ENCODE measurements at places on chromosomes 5 and 9.

- DNase-seq = no peak
Observed at GRCh38 chr9:17217272-17217671, 82.4 kb downstream of the CNTLN start.

GRCh38 chr5:127153031-127153430 is 79.7 kb upstream of the C5orf63 start:
- no peak for DNase-seq

- no peak for DNase-seq
Observed at GRCh38 chr5:83562791-83563557, 91.4 kb downstream of the VCAN start.

DNA sequence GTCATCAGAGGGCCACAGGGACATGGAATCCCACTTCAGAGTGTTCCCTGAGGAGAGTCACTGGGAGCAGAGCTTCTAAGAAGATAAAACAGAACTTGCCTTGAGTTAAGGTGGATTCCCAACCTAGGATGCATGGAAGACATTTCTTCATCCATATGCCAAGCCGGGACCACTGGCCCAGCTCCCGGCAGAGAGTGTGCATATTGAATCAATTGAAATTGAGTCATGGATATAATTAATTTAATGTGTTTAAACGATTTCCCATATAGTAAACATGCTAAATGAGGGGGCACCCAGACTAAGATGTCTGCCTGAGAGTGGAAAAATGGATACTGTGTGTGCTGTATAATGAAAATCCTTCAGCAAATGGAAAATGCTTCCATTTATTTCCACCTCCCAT is 194.4 kb upstream of the TBC1D2 start:
- no peak for DNase-seq

DNA sequence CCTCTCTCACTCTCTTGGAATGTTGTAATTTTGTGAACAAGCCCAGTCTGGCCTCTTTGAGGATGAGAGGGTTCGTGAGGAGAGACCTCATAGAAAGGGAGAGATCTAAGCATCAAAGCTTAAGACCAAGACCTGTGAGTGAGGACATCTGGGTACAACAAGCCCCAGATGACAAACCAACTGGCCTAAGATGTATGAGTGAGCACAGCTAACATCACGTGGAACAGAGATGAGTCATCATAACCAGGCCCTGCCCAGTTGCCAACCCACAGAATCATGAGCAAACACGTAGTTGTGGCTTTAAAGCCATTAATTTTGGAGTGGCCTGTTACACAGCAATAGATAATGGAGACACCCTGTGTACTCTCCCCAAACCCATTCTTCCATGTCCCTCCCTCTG is 439.1 kb upstream of the KIF2A start:
- DNase-seq = peak; percentile 10

- no peak for DNase-seq
Observed at GRCh38 chr5:3265131-3265885, 330.3 kb upstream of the IRX1 start.

DNA sequence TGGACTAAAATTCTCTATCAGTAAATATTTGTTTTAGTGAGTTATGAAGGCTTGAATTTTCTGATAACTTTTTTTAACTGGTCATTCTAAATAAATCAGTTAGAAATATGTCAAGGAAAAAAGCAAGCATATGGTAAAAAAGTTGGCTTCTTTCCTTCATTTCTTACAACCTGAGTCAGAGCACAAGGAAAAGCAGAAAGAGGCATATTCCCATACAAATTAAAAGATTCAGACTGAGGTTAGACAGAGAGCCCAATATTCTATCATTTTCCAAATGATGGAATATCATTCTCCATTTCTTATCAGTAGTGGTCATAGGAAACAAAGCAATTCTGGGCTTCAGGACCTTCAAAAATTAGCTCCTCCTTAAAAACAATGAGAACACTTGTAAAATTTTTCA is 732.1 kb downstream of the MAT2B start:
- no peak for DNase-seq

- DNase-seq = no peak
Observed at GRCh38 chr9:94533601-94534000, 21.3 kb upstream of the PCAT7 start.

- no peak for DNase-seq
Observed at GRCh38 chr9:127262602-127263001, 2.0 kb upstream of the GARNL3 start.

DNA sequence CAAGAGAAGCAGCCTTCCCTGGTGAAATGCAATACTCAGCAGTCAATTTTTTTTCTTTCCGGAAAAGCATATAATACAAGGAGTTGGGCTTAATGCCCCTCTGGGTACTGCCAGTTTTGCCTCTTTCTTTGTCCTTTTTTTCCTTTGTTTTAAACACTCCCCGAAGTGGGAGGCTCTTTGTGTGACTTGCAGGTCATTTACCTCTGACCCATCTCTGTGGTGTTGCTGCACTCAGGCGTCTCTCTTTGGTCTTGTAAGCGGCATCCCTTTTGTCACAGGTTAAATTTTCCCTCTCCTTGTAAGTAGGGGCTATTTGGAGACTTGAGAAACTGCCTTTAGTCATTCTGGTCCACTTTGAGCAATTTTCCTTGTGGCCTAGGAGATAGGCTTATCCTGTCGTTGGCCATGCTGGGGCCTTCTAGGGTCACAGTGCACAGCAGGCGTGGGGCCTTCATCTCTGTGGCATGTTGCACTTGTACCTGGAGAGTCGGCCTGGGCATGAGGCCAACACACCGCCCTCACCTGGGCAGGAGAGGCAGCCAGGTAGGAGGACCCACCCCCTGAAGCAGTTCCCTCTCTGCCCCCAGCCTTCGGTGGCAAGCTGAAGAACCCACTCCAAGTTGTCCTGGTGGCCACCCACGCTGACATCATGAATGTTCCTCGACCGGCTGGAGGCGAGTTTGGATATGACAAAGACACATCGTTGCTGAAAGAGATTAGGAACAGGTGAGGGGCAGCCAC is 27.7 kb upstream of the CTSL start:
- DNase-seq = no peak

DNA sequence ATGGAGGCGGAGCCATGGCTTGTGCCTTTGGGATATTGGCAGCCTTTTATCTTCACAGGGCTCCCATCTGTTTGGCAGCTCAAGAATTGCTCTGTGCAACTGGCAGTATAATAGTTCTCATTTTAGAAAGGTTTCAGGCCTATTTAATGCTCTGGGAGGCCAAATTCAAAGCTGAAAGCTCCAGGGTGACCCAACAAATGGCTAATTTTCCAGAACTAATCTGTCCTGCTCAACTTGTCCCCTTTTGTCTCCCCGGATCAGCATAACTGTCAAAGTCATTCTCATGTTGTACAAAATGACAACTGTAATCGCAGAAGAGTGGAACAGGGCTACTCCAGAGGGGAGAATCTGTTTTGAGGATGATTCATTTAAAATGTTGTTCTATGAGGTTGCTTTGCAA is 52.6 kb upstream of the CXCL14 start:
- no peak for DNase-seq

DNA sequence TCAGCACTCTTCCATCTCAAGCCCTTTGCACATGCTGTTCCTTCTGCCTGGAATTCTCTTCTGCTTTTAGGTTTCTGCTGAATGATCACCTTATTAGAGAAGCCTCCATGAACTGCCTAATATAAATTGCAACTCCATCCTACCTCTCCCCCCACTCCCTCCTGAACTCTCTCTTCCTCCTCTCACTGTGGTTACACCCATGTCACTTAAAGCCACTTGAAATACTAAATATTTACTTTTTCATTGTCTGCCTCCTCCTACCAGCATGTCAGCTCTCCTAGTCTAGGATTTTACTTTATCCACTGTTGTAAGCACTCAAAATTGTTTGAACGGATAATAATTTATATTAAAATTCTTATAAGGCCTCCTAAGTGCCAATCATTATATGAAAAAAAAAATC is 43.8 kb downstream of the ACTL7B start:
- DNase-seq = no peak

DNA sequence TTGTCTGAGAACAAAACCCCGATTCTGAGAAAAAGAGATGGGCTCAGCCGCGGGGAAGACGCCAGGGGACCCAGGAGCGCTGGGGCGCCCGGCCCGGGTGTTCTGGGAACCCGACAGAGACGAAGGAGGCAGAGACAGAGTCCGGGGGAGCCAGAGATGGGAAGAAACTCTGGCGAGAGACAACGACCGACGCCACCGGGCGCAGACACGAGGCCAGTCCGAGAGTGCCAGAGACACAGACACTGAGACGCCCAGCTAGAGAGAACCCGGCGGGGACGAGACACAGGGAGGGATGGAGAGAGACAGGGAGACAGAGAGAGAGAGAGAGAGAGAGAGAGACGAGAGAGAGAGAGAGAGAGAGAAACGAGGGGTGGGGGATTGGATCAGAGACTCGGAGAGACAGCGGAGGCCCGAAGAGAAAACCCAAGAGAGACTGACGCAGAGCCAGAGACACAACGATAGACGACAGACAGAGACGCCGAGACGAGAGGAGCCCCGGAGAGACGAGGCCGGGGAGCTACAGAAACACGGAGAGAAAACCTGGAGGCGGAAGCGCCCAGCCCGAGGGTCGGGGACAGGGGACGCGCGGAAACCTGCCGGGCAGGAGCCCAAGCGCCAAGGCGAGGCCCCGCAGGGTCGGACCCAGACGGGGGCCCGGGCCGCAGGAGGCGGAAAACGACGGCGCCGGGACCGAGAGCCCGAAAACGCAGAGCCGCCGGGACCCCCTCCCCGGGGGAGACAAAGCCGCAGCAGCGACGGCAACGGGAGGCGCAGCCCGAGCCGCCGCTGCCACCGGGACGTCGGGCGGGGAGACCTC is 3.3 kb downstream of the NR5A1 start:
- no peak for DNase-seq

DNA sequence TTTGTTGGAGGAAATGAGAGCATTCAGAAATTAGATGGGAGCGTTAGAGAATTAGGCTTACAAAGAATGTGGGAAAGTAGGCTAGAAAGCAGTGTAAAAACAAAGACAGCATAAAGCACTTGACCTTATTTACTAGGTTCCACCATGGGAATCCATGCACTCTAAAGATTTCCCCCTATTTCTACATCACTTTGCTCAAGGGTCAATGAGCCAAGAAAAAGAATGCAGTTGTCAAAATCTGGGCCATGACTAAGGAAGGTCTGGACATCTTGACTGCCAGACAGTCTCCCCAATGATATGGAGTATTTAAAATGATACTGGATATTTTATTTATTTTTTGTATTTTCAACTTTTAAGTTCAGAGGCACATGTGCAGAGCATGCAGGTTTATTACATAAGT is 3.4 kb downstream of the TLR4 start:
- DNase-seq = no peak

GRCh38 chr5:51389288-51389576 is 6.0 kb downstream of the ISL1 start:
- DNase-seq = no peak

DNA sequence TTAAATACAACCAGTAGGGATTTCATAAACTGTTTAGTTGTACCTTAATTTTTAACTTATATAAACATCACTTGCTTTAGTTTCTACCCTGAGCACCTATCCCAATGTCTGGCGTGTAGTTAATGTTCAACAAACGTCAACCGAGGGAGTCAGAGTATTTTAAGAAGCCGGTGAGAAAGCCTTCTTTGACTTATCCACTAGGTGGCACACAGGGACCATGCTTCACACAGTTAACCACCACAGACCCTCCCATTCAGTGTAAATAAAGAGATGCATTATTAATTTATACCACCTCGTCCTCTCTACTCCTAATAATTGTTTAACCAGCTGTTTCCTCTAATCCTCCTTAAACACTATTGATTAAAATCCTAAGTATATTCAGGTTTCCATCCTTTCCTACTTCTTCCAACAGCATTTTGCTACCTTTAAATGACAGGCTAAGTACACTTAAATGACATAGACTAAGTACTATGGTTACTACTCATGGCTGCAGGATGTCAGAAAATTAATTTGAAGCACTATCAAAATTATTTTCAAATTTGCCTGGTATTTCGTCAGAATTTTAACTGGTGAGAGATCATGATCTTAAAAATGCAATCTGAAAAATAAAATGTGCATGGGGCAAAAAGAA is 2.3 kb downstream of the HAPLN1 start:
- no peak for DNase-seq

GRCh38 chr5:120092649-120093048 is 371.5 kb upstream of the PRR16 start:
- no peak for DNase-seq

- no peak for DNase-seq
Observed at GRCh38 chr5:39224196-39224761, 4.9 kb upstream of the FYB1 start.

GRCh38 chr9:87760529-87760928 is 34.6 kb downstream of the CTSL start:
- no peak for DNase-seq

DNA sequence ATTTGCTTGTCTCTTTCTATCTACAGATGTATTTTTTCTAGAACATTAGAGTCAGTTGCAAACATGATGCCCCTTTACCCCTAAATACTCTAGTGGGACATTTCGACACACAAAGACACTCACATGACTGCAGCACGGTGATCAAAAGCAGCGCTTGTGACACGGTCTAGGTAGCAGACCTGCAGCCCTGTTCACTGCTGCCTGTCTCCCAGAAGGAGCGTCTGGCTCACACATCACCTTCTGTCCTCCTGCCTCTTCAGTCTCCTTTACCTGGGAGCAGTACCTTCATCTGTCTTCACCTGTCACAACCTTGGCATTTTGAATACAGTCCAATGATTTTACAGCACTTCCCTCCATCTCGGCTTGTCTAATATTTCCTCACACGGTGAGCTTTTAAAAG is 51.9 kb upstream of the SH3PXD2B start:
- DNase-seq = no peak

GRCh38 chr9:84490206-84490841 is 149.8 kb upstream of the SLC28A3 start:
- no peak for DNase-seq

DNA sequence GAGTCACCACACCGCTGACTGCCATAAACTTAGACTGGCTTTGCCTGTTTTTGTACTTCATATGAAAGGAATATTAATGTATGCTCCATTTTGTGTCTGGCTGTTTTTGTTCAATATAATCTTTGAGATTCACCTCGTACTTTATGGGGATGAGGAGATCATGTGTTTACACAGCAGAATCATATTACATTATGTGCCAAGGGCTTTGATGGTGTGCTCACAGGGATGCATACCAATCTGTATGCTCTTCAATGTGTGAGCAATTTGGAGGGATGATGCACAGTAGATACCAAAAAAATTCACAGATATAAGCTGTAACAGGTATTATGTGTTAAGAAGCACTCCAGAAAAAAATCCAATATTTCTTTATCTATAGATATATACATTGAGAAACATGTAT is 113.7 kb downstream of the GABRB2 start:
- DNase-seq = no peak

DNA sequence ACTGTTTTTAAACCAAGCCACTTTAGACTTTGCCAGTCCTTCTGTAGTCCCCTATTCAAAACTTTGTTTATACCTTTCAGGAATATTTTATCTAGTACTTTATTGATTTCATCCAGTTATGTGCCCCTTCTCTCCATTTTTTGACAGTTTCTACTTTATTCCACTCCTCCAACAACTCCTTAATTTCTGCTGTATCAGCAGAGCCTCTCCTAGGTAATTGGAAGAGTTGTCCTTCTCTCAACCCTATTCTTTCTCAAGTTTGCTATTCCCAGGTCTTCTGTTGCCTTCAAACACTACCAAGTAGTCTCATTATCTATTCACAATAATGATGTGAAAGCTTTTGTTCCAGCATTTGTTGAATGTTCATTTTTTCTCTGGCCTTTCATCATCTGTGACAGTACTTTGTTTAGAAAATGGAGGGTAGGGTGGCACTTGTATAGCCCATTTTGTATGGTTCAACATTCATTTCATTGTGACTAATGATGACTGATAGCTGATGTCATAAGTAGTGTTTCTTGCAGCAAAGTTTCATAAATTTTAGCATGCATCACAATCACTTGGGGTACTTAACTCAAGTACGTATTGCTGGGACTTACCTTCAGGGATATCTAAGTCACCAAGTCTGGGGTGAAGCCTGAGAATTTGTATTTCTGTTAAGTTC is 204.4 kb upstream of the DMRT1 start:
- no peak for DNase-seq

All from BJ (cell line).